Activated CD4-positive, CD25-positive, alpha-beta regulatory T cell treated with anti-CD3 and anti-CD28 coated beads, Interleukin-2, amount 50 U/mL, for 24 hours (primary cell): ENCODE measurements at places on chromosomes 3 and 15.

DNA sequence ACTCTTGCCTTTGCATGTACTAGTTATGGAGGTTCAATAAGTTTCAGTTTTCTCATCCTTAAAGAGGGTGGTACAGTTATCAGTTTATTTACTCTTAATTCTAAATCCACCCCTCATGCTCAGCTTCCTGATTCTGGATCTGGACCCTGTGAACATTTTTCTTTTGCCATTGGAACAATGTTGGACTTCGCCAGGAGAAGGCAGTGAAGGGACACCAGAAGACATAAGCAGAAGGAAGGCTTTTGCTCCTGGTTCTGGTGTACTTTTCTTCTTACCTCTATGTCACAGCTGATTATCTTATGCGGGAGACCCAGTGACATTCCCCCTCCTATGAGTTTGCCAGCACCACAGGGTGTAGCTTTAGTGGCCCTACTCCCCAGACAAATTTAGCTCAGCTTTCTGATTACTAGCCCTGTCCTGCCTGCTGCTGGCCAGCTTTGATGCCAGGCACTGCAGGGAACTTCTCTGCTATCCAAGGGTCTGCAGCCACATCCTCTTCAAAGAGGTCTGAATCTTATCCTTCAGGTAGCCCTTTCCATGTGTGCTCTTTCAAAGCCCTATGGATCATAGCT is 466.3 kb upstream of the EPHA3 start:
- ATAC-seq, result no peak

GRCh38 chr3:122619040-122619439 is 41.6 kb downstream of the PARP15 start:
- no peak for ATAC-seq

DNA sequence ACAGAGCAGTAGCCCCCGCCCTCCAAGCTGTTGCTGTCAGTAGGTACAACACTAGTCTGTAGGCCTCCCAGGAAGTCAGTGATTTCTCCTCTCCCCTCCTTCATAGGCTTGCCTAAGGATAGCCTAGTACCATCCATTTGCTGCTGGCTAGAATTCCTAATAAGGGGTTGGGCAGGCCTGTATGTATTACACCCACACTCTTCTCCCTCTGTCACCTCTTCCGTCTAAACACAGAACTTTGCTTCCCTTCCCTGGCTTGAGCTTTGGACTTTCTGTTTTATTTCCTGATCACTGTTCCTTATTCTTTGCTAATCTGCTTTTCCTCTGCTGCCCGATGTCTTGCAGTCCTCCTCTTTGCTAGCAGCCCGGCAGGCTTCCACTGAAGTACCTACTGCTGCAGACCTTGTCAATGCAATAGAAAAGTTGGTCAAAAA is 93.4 kb upstream of the UMPS start:
- ATAC-seq, result no peak

- ATAC-seq, result no peak
Measured at GRCh38 chr3:97177242-97177641, 362.8 kb downstream of the EPHA6 start.

DNA sequence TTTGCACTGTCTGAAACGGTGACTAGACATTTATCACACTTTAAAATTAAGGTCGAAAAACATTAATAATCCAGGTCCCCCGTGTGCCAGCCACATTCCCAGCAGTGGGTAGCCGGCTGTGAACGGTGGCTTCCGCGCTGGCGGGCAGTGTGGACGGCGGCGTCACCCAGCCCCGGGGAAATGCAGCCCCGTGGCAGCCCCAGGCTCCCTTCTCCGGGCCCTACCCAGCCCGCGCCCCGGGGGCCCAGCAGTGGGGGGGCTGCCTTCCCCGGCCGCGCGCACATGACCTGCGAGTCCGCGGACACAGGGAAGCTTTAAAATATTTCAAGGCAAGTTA is 25.3 kb downstream of the GABRA5 start:
- no peak for ATAC-seq

GRCh38 chr3:64306745-64307144 is 81.5 kb upstream of the PRICKLE2 start:
- no peak for ATAC-seq

GRCh38 chr3:18246336-18247060 is 178.6 kb downstream of the SATB1 start:
- ATAC-seq, result no peak

DNA sequence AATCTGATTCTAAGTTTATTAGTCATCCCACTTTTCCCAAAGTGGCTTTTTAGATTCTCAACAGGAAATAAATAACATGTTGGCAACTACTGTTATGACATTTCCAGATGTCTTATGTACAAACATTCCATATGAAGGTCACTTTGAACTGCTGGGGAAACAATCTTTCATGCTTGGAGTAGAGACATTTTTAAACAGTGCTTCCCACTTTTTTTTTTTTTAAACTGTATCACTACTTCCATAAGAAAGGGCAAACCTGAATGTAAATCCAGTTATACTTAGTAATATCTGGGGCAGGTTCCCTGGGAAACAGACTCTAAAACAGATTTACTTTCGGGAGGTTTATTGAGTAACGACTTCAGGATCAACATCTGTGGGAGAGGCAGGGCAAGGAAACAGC is 473.8 kb downstream of the TAFA4 start:
- no peak for ATAC-seq
